ENCODE measurements at places on chromosomes 2 and 18. TPM values are rescaled to one million over a fixed set of nuclear protein-coding genes. Genes with fewer than 3 reads are reported as not detected.

- no peak for DNase-seq
Observed at GRCh38 chr18:78672862-78673446, 306.7 kb upstream of the SALL3 start.

The EXOC6B gene
- total RNA-seq, result 23.9 TPM

- DNase-seq, result no peak
Observed at GRCh38 chr2:20195431-20196033, 29.4 kb downstream of the SDC1 start.

DNA sequence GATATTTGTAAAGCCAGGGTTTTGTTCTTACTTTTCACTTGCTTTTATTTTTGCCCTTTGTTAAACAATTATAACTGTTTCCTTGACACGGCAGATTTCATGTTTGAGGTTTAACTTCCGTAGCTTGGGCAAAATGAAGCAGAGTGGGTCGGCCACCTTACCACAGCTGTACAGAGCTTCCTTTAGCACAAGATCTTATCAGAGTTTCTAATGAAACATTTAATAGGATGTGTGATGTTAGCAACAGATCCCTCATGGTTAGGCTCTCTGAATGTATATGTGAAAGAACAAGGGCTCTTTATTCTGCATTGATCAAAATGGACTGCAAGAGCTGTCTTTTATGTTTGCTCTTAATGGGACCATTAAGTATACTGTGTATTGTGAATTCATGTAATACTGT is 22.3 kb downstream of the RNF125 start:
- no peak for DNase-seq

- no peak for DNase-seq
Observed at GRCh38 chr2:197398913-197399312, 35.9 kb downstream of the SF3B1 start.

- DNase-seq, result no peak
Observed at GRCh38 chr2:154507186-154507585, 191.3 kb upstream of the KCNJ3 start.

DNA sequence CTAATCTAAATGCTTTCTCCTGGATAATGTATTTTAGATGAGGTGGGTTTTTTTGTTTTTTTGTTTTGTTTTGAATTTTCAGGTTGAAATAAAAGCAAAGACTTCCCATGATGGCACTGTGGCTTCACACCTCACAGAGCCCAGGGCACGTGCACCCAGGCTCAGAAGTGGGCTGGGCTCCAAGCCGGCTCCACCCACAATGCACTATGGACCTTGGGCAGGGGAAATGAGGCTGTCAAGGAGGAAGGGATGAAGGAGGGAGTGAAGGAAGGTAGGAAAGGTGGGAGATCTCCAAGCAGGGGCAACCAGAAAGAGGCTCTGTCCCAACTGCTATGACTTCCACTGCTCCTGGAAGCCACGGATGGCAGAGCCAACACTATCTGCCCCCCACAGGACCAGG is 60.4 kb downstream of the BIN1 start:
- DNase-seq, result no peak

DNA sequence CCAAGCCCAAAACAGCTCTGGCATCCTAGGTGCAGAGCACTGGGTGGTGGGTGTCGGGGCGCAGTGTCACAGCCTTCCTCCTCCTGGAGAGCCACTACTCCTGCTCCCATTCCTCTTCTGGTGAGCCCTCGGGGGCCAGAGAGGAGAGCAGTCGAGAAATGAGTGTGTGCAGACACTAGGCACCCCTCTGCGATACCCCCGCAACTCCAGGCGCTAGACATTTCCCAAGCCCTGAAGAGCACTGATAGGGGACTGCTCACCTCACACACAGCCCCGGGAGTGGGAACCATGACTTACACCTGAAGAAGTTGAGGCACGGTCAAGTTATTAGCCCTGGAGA is 54.2 kb downstream of the FAM168B start:
- DNase-seq, result no peak

DNA sequence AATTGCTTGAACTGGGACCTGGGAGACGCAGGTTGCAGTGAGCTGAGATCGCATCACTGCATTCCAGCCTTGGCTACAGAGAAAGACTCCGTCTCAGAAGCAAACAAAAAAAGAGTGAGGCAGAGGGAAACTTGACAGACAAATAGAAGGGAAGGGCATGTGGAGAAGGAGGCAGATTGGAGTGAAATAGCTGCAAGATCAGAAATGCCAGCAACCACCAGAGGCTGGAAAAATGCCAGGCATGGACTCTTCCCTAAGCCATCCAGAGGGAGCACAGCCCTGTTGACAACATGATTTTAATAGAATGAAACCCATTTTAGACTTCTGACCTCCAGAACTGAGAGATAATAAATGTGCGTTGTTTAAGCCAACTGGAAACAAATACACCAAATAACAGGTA is 447.2 kb upstream of the SPHKAP start:
- peak; percentile 3 for DNase-seq

The SLC16A14 gene
- total RNA-seq, result 1.7 TPM

The MYO5B gene
- total RNA-seq, result 16.7 TPM

GRCh38 chr2:124836416-124836815 is 811.3 kb downstream of the CNTNAP5 start:
- DNase-seq, result peak; percentile 82

DNA sequence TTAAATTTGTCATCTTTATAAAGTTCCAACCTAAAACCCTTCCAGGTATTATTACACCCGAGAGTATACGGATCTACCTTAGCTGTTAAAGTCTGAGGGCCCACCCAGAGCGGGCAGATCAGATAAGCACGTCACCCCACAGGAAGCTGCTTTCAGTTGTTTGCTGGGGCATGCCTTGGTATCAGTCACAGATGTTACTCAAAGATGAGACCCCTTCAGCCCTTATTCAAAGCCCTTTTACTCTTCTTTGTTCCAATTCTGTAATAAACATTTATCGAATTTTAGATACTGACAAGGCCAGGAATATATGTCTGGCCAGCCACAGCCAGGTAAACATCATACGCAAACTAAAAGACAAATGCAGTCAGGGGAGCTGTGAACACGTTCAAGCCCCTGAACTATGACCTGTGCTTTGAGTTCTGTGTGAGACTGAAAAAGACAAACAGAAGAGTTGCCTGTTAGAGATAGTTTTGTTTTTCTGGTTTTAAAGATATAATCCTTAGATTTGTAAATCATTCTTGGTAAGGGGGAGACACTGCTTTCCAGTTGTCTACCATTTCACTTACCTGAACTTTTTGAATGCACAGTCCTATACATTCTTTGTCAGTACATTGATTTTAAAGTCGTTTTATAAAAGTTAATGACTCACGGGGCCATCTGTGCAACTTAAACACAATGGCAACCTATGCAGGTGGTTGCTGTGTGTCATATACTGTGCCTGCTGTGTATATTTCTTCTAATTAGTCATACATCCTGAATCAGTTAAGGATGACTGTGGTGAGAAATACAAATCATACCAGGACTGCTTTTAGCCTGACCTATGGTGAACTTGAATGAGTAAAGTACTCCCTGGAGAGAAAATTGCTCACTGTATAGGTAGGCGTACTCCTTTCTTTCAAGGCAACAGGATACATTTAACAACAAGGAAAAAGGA is 100.5 kb upstream of the ITPRID2 start:
- DNase-seq, result no peak

The ACMSD gene
- total RNA-seq, result not detected

The LIMS3 gene
- total RNA-seq, result 1.2 TPM

The FEV gene
- not detected for total RNA-seq

The STARD6 gene
- not detected for total RNA-seq

DNA sequence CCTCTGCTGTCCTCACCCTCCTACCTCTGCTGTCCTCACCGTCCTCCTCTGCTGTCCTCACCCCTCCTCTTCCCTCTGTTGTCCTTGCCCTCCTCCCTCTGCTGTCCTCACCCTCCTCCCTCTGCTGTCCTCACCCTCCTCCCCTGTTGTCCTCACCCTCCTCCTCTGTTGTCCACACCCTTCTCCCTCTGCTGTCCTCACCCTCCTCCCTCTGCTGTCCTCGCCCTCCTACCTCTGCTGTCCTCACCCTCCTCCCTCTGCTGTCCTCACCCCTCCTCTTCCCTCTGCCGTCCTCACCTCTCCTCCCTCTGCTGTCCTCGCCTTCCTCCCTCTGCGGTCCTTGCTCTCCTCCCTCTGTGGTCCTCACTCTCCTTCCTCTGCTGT is 11.8 kb downstream of the GAD1 start:
- no peak for DNase-seq

The ABCG5 gene
- not detected for total RNA-seq

DNA sequence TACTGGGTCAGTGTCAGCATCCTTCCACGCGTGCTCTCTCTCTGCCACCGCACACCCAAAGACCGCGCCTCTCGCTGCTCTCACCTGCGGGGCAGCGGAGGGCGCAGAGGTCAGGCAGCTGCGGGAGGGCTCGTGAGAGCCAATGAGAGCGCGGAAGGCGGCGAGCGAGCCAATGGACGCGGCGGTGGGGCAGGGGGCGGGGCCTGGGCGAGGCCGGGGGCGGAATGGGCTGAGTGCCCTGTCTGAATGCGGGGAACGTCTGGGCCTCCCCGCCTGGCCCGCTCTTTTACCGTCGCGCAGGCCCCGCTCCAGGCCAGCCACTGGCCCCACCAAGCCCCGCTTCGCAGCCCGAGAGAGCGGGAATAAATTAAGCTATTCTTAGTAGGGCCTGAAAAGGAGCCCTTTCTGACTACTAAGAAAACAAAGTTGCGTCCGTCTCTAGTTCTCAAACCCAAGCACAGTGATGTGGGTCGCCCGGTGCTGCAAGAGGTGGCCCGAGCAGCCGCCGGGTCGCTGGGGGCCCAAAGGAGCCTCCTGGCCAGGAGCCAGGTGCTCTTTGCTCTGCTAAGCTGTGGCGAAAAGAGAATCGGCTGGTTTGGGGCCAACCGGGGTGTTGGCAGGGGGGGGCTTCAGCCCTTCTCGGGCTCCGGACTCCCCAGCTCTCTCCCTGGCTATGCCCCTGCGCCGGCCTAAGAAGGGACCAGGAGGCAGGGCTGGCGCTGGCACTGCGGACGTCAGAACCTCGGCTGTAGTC is 81.1 kb upstream of the GLI2 start:
- no peak for DNase-seq

The UGT1A6 gene
- not detected for total RNA-seq

GRCh38 chr18:48934723-48935432 is 15.9 kb downstream of the SMAD7 start:
- peak; percentile 58 for DNase-seq

- DNase-seq, result no peak
Observed at GRCh38 chr2:147430408-147430807, 414.4 kb upstream of the ACVR2A start.

The PRKAG3 gene
- not detected for total RNA-seq

The STON1 gene
- total RNA-seq, result 9.5 TPM

DNA sequence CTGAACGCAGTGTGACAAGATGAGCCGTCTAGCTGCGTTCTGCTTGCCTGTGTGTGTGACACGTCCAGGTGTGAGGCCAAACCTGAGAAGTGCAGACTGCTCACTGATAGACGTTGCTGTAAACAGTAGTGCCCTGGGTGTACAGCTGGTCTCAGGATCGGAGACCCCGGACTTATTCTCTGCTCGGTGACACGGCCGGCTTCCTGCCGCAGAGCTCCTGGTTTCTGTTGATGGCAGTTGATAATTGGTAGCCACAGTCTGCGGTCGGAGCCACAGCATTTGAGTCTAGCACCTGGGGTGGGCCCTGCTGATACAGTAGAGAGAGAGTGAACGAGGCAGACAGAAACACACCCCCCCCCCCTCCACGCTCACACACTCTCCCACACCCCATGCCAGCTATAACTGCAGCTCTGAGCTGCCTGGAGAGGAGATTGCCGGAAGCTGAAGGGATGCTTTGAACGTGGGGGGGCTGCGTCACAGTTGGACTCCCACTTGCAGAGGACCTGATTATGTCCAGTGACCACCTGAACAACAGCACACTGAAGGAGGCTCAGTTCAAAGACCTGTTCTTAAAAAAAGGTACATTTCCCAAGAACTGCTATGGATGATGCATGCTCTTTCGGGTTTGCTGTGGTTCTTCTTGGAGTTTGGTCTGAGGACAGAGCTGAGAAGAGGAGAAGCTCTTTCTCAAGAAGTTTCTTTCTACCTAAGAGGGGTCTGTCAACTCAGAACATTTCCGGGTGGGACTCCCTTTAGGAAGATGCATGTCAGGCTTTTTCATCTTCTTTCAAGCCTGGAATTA is 114.0 kb downstream of the FAM210A start:
- DNase-seq, result no peak

- no peak for DNase-seq
Observed at GRCh38 chr2:237647176-237648015, 20.0 kb downstream of the LRRFIP1 start.

The ITGA6 gene
- 28.3 TPM for total RNA-seq

GRCh38 chr18:25229920-25230319 is 122.0 kb downstream of the ZNF521 start:
- no peak for DNase-seq

DNA sequence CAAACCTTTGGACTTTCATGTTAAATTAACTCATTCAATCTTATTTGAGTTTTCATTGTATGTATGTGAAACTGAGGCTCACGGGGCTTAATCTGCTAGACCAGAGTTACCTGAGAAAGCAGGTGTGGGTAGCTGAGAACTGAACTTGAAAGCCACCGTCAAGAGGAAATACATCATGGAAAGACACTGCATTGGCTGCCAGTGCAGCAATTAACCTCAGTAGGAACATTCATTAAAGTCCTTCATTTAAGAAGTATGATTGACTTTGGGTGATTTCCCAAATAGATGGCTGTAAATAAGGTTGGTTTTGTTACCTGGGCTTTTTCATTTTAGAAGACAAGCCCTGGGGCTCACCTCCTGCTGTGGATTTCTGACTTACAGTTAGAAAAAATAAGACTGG is 36.5 kb upstream of the MGAT5 start:
- DNase-seq, result no peak

GRCh38 chr2:210440206-210440605 is 36.4 kb downstream of the LANCL1 start:
- no peak for DNase-seq

- DNase-seq, result no peak
Observed at GRCh38 chr2:212871597-212871996, 279.8 kb downstream of the IKZF2 start.

- no peak for DNase-seq
Observed at GRCh38 chr2:232458661-232459418, 2.9 kb downstream of the ALPI start.

DNA sequence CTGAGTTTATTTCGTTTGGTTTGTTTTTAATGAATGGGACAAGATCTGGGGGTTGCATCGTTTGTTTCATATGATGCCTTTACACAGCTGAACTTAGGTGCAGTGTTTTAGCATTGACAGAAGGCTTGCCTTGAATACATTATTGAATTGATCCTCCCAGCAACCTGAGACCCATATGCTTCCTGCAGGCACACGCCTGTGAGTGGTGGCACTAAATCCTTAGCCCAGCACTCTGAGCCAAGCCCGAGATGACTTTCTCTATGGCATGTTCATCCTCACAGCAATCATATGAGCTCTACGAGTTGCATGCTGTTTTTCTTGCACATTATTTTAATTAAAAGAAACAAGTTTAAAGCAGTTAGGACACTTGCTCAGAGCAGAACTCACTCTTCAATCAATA is 47.8 kb upstream of the AGAP1 start:
- no peak for DNase-seq

The SLC23A3 gene
- 0.09 TPM for total RNA-seq

All from cardiac muscle cell (in vitro differentiated cells and primary cell).